ENCODE measurements at places on chromosomes 6 and 20.

- DNase-seq, result no peak
Measured at GRCh38 chr6:9761220-9761619, 653.7 kb downstream of the TFAP2A start.

- no peak for DNase-seq
Measured at GRCh38 chr6:70370496-70370895, 42.8 kb upstream of the FAM135A start.

GRCh38 chr20:57589123-57589727, 28.3 kb downstream of the PCK1 start:
- no peak for DNase-seq

DNA sequence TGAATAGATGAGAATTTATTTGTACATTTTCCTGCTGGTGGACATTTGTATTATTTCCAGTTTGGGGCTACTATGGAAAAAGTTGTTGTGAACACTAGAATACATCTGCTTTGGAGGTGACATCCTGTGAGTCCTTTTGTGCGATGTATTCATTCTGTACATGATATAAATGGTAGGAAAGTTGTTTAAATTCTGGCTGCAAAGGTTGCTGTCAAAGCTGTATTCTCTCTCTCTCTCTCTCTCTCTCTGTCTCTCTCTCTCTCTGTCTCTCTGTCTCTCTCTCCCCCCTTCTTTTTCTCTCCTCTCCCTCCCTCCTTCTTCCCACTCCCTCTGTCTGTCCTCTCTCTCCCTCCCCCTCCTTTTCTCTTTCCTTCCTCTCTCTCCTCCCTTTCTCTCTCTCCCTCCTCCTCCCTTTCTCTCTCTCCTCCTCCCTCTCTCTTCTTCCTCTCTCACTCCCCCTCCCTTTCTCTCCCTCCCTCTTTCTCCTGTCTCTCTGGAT, 25.3 kb downstream of the SLC13A3 start:
- no peak for DNase-seq

DNA sequence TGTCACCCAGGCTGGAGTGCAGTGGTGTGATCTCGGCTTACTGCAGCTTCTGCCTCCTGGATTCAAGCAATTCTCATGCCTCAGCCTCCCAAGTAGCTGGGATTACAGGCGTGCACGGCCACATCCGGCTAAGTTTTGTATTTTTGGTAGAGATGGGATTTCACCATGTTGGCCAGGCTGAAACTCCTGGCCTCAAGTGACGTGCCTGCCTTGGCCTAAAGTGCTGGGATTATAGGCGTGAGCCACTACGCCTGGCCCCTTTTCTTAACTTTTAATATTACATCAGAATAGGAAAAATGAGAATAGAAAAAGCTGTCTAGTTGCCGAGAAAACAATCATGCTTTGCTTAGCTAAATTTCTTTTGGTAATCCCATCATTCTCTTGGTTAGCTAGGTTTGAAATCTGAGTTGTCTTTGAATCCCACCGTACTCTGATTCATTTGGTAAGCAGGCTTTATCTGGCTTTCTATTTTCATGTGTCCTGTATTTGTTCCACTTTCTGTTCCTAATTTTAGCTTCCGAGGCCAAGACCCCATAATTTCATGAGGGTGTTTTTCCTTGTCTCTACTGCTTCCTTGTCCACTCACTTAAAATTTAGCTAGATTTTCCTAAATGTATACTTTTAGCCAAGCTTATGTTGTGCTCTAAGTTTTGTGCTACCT, 83.5 kb downstream of the NCOA3 start:
- DNase-seq, result no peak

DNA sequence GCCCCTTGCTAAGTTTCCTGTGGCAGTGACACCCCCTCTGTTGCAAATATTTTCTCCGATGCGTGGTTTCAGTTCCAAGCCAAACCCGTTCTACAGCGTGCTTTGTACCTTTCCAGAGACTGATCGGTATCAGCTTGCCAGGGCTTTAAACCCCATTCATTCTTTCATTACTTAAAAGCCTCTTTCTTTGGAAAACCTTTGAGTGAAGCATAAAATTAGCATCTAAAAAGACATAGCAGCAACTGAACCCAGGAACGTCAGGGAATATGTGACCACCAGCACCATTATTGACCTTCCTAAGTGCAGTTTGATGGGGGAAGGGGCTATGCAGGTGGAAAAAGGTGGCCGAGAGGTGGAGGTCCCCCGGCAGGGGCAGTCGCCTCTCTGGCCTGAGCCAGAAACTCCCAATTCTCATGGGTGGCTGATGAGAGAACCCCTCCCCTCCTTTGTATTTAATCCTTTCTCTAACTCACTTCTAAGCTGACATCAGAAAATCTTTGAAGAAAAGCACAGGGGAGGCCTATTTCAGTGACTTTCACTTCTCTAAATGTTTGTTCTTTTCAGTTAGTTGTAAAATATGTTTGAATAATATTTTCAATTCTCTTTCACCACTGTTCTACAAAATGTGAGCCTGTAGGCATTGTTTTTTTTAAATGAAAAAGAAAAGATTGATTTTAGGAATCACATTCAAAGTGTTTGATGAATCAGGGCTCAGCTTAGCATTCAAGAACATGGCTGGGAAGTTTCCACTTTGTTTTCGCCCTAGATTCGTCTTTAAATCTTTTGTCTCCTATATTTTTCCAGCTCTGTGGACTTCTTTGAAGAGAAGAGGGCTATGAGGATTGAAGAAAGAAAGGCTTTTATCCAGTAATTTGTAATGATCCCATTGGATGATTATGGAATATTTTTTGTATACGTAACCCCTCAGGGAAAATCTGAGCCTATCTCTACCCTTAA, 89.2 kb downstream of the RSPH3 start:
- DNase-seq, result no peak

- no peak for DNase-seq
Measured at GRCh38 chr6:158867381-158868121, 48.4 kb upstream of the EZR start.

- no peak for DNase-seq
Measured at GRCh38 chr6:164066335-164066734, 651.8 kb downstream of the QKI start.

DNA sequence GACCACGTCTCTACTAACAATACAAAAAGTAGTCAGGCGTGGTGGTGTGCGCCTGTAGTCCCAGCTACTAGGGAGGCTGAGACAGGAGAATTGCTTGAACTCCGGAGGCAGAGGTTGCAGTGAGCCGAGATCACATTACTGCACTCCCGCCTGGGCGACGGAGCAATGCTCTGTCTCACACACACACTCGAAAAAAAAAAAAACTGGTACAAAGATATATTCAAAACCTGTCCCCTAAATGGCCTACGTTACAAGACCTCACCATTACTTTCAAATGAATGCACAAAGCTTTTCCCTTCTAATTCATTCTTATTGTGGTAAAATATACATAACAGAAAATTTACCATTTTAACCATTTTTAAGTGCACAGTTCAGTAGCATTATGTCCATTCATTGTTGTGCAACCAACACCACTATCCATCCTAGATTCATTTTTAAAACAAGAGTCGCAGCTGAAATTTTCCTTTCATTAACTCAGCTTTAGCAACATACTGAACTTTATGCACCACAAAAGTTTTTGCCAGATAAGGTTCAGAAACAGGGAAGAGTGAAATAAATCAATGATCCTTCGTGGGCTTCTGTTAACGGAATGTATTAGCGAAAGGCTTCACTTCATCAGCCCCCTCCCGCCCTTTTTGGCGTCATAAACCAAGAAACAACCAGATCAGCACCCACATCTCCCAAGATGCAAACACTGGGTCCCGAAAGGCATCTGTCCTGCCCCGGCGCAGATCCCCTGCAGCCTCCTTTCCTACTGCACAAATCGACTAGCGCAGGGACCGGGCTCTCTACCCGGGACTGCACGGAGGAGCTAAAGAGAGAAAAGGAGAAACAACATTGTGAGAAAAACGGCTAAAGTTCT, 825 bp upstream of the FAM135A start:
- no peak for DNase-seq

GRCh38 chr20:4202441-4202840, 187.1 kb upstream of the RNF24 start:
- no peak for DNase-seq

- DNase-seq, result no peak
Measured at GRCh38 chr6:145948328-145948727, 15.8 kb downstream of the SHPRH start.

GRCh38 chr6:115838763-115839401, 221.8 kb downstream of the FRK start:
- no peak for DNase-seq

GRCh38 chr20:57252559-57253162, 13.8 kb downstream of the BMP7 start:
- DNase-seq, result no peak

- no peak for DNase-seq
Measured at GRCh38 chr6:76422511-76423213, 350.2 kb upstream of the IMPG1 start.

GRCh38 chr6:150689900-150690590, 90.4 kb downstream of the PLEKHG1 start:
- DNase-seq, result no peak

- no peak for DNase-seq
Measured at GRCh38 chr6:119966484-119966883, 616.9 kb upstream of the MAN1A1 start.

- no peak for DNase-seq
Measured at GRCh38 chr20:63833776-63834490, 2.9 kb upstream of the ZBTB46 start.

DNA sequence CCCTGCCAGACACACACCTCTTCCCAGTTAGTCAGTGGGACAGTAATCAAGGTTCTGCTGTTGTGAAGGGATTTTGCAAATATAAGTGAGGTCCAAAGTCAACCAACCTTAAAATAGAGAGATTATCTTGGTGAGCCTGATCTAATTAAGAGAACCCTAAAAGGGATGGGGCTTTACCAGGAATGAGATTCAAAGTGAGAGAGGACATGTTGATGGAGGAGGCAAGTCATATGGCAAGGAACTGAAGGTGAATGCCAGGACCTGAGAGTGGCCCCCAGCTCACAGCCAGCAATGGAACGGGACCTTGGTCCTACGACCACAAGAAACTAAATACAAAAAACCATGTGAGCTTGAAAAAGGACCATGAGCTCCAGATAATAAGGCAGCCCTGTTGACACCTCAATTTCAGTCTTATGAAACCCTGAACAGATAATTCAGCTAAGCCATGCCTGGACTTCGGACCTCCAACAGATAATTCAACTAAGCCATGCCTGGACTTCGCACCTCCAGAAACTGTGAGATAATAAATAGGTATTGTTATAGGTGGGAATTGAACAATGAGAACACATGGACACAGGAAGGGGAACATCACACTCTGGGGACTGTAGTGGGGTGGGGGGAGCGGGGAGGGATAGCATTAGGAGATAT, 253.4 kb downstream of the GMPR start:
- DNase-seq, result no peak

DNA sequence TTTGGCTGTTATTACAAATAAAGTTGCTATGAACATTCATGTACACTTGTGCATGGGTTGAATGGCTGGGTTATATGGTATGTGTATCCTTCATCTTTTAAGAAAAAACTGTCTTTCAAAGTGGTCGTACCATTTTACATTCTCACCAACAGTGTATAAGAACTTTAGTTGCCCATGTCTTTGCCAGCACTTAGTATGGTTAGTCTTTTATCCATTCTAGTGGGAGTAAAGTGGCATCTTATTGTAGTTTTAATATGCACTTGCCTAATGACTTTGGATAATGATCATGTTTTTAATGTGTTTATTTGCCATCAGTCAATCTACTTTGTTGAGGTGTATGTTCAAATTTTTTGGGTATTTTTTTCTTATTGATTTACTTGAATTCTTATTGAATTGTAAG, 32.5 kb upstream of the ECI2 start:
- no peak for DNase-seq

DNA sequence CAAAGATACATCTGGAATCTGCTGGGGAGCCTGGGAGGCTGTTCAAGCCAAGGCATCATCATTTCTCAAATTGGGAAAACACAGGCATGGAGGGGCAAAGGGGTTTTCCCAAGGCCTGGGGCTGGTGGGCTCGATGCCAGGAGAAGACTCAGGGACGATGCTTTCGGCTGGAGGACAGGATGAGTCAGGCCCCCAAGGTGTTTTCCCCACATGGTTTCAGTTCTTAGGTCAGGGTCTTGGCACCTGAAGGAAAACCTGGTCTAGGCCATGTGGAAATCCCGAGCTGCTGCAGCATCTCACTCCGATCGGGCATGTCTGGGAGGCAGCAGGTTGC, 348.1 kb downstream of the CDC5L start:
- DNase-seq, result no peak

DNA sequence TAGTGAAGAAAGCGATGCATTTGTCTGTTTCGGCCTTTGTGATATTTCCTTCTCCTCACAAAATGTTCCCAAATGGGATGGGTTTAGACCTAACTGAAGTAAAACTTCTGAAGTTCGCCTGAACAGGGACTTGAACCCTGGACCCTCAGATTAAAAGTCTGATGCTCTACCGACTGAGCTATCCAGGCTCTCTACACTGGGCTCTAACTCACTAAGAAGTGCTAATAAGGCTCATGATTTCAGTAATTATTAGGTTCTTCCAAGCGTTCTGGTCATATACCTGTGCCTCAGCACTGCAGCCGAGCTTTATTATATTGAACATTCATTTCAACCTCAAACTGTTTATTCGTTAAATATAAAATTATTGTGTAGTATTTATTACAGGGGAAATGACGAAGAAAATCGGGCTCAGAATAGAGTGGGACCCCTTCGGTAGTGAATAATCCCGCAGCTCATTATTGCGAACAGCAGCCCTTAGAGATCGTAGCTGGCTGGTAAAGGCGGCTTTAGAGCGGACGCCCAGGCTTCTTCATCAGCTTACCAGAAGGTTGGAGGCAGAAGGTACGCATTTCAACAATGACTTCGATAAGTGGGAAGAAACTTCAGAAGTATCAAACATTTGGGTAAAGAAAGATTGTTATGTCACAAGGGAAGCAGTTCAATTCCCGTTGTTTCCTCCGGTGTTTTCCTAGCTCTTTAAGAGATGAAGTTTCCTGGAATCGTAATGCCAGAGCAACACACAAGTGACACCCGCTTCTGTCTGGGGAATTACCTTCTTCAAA, 119.0 kb upstream of the ZNF184 start:
- DNase-seq, result no peak

GRCh38 chr6:139187489-139187888, 52.6 kb downstream of the HECA start:
- DNase-seq, result no peak

GRCh38 chr6:147268254-147268653, 64.0 kb downstream of the STXBP5 start:
- no peak for DNase-seq

- DNase-seq, result no peak
Measured at GRCh38 chr6:35208419-35208818, 5.3 kb upstream of the SCUBE3 start.

DNA sequence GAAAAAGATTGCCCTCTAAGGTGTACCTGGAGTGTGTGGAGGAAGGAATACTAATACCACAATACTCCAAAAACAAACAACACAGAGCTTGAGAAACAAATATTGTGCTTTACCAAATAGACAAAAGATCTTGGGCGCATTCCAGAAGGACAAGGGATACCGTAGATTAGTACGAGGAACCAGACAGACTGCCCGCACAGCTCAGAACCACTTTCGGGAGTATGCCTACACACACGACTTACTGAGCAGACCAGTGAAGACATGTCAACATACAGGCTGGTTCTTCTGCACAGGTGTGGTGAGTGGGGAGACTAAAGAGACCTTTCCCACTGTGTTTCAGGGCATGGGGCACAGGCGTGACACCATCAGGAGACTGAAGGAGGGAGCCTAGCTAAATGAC, 15.8 kb upstream of the FOXQ1 start:
- no peak for DNase-seq

GRCh38 chr6:21587961-21588480, 5.5 kb upstream of the SOX4 start:
- DNase-seq, result peak; percentile 72

All from lower lobe of right lung (tissue), 2 donors.